ENCODE measurements at places on chromosomes 6 and 20. TPM values are rescaled to one million over a fixed set of nuclear protein-coding genes. Genes with fewer than 3 reads are reported as not detected.

MMP24 gene
- total RNA-seq, result 7.2 TPM

DNA sequence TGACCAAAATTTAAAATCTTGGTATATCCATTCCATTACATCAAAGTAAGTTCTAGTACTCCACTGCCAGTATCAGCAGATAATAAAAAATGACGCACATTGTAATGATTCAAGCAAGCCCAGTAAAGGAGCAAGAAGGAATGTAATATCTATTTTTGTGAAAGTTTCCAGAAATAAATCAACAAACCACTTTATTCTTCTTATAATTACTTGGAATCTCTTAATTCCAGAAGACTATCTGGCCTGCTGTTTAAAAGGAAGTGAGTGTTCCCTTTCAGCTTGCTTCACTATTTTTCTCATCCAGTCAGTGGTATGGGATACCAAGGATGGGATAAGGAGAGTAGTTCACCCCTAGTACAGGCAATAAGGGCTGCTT is 42.2 kb upstream of the DSE start:
- DNase-seq, result no peak

DNA sequence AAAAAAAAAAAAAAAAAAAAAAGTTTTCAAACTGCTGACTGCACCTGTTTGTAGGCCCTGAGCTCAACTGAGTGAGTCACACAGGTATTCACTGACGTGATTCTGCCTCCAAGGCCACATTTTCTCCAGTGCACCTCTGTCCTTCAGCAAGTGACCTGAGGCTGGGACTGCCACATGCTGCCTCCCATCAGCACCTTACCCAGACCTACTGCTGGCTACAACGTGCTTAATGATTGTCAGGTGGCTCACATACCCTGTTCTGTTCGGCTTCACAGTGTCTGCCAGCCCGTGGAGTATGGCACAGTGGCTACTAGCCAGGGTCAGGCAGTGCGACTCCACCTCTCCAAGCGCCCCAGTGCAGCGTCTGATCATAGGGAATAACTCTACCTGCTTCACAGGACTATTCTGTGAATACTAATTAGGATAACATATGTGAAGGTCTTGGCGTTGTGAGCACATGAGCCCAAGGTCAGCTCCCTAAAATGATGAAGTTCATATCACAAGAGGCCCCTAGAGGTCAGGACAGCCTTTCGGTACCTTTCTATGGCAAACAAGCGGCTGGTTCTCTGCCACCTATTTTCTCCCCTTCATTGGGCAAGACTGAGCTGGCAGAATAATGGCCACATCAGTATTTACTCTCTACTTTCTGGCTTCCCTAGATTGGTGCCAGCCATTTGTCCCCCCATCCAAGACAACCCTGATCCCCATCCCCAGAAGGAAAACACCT is 28.1 kb downstream of the RIPOR3 start:
- no peak for DNase-seq

- DNase-seq, result no peak
These were observed 231.3 kb downstream of the TFAP2C start for GRCh38 chr20:56860413-56860812.

IRAK1BP1 gene
- 6.1 TPM for total RNA-seq

DEFB124 gene
- not detected for total RNA-seq

GRCh38 chr6:1059596-1059995 is 252.3 kb upstream of the FOXQ1 start:
- no peak for DNase-seq

OR12D1 gene
- not detected for total RNA-seq

GRCh38 chr20:10225439-10226060 is 6.9 kb downstream of the SNAP25 start:
- no peak for DNase-seq

LSM14B gene
- total RNA-seq, result 73.5 TPM

DNA sequence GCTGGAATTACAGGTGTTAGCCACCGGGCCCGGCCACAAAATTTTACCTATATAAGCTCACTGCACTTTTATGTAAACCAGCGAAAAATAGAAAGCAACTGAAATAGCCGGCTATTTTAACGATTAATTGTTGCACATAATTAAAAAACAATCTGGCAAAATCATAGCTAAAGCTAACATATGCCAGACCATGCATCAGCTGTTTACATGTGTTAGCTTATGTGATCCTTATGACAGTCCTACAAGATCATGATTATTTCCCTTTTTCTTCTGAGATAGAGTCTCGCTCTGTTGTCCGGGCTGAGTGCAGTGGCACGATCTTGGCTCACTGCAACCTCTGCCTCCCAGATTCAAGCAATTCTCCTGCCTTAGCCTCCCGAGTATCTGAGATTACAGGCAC is 157.0 kb downstream of the ZFP64 start:
- no peak for DNase-seq

DNA sequence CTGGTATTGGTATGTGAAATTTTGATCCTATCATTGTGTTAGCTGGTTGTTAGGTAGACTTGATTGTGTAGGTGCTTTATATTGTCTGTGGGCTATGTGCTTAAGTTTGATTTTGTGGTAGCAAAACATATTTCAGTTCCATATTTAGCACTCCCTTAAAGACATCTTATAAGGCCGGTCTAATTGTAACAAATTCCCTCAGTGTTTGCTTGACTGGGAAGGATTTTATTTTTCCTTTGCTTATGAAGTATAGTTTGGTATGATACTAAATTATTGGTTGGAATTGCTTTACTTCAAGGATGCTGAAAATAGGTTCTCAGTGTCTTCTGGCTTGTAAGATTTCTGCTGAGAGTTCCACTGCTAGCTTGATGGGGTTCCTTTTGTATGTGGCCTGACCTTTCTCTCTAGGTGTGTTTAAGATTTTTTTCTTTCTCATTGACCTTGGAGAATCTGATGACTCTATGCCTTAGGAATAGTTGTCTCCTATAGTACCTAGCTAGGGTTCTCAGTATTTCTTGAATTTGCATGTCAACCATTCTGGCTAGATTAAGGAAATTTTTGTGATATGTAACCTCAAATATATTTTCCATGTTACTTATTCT is 20.1 kb downstream of the CENPW start:
- no peak for DNase-seq

GRCh38 chr20:61447952-61448351 is 195.9 kb downstream of the CDH4 start:
- DNase-seq, result no peak

- DNase-seq, result no peak
These were observed 74.8 kb downstream of the CDYL start for GRCh38 chr6:4851035-4851434.

DNA sequence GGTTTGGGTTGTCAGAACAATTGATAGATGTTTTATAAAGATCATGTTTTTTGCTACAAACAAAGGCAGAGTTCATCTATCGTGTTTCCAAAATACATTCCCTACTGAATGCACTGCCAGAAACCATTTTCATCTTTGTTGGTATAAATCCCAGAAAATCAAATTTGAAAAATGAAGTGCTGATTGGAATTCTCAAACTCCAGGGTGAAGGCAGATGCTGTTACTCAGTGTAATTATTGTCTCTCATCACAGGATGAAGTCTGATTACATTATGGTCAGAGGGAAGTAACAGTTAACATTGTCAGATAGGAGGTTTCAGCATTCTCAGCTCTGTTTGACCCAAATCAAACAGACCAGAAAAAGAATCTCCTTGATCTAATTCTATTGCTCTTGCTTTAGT is 198.4 kb upstream of the KCNK16 start:
- DNase-seq, result no peak

DNA sequence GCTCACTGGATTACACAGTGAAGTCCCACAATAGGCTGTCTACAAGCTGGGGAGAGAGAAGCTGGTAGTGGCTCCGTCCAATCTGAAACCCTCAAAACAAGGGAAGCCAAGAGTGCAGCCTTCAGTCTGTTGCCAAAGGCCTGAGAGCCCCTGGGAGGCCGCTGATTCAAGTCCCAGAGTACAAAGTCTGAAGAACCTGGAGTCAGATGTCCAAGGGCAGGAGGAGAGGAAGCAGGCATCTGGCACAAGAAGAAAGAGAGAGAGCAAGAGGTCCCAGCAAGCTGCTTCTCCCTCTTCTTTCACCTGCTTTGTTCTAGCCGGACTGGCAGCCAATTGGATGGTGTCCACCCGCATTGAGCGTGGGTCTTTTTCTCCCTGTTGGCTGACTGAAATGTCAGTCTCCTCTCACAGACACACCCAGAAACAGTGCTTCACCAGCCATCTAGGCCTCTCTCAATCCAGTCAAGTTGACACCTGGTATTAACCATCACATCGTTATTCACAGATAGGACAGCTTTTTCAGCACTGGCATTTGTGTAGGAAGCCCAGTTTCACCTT is 51.2 kb downstream of the CRYBG1 start:
- peak; percentile 29 for DNase-seq

- no peak for DNase-seq
These were observed 310.3 kb upstream of the RNF24 start for GRCh38 chr20:4325548-4326187.

HSPA12B gene
- 6.3 TPM for total RNA-seq

DPPA5 gene
- 6.7 TPM for total RNA-seq

CASS4 gene
- 0.14 TPM for total RNA-seq

- DNase-seq, result no peak
These were observed 3.4 kb upstream of the COL12A1 start for GRCh38 chr6:75209184-75209723.

PNPLA1 gene
- not detected for total RNA-seq

DNA sequence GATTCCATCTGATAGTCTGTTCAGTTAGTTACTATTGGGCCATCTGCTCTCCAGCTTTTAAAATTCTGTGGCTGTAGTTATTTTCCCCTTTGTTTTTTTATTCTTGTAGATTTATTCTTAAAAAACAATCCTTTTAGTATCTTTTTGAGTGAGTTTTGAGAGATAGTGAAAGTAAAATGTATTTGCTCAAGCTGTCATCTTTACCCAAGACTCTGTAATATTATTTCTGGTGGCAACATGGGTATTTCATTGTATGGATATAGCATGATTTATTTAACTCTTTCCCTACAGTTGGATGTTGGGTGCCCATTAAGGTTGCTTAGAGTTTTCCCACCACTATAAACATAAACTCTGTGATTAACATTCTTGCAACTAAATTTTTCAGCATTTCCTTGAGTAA is 24.6 kb downstream of the STK4 start:
- DNase-seq, result no peak

DNA sequence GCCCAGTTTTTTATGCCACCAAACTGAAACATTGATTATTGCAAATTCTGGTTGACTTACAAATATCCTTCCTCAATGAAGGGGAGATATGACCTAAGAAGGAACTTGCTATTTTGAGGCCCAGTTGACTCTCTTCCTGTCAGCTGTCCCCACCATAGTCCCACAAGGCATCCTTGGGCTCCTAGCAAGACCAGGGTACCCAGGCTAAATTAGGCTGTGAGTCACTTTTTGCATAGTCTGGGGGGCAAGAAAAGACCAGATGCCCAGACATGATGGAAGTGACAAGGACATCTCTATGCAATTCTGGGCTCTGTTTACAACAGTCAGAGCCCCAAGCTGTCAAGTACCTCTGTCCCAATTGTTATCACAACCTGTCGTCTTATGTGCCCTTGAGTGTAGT is 31.8 kb upstream of the MAFB start:
- DNase-seq, result no peak

DNA sequence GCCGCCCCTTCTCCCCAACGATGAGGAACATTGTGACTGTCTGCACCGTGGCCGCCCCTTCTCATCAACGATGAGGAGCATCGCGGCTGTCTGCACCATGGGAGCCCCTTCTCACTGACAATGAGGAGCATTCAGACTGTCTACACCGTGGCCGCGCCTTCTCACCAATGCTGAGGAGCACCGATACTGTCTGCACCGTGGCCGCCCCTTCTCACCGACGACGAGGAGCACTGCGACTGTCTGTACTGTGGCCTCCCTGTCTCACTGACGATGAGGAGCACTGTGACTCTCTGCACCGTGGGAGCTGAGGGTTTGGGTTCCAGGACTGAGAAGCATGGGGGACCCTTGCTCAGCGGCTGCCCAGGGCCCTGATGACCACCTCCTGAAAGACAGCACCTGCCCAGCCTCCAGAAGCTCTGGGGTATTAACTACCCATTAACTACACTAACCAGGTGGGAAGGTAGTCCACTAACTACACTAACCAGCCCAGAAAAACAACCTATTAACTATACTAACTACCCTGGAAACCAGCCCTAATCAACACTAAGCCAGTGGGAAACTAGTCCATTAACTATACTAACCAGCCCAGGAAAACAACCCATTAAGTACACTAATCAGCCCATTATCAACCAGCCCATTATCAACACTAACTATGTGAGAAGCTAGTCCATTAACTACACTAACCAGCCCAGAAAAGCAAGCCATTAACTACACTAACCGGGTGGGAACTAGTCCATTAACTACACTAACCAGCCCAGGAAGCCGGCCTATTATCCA is 116.9 kb downstream of the TAF4 start:
- peak; percentile 4 for DNase-seq

VWA7 gene
- 1.2 TPM for total RNA-seq
